ENCODE measurements at places on chromosomes 7 and 10.

DNA sequence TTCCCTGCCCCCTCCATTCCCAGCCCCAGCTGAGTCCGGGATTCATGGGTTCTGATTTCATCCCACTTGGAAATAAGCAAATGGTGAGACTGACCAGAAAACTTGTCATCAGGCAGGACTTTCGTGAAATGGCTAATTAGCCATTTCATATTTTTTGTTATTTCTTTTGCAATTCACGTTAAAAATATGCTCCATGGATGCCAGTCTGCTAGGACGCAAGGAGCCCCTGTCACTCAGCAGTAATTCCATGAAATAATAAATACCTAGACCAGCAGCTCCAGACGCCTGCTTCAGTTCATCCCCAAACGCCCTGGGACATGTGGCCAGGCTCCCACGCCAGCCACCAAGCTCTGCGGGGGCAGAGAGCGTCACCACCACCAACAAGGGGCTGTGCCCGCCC, 111.0 kb downstream of the TRIL start:
- DNase-seq, result no peak

DNA sequence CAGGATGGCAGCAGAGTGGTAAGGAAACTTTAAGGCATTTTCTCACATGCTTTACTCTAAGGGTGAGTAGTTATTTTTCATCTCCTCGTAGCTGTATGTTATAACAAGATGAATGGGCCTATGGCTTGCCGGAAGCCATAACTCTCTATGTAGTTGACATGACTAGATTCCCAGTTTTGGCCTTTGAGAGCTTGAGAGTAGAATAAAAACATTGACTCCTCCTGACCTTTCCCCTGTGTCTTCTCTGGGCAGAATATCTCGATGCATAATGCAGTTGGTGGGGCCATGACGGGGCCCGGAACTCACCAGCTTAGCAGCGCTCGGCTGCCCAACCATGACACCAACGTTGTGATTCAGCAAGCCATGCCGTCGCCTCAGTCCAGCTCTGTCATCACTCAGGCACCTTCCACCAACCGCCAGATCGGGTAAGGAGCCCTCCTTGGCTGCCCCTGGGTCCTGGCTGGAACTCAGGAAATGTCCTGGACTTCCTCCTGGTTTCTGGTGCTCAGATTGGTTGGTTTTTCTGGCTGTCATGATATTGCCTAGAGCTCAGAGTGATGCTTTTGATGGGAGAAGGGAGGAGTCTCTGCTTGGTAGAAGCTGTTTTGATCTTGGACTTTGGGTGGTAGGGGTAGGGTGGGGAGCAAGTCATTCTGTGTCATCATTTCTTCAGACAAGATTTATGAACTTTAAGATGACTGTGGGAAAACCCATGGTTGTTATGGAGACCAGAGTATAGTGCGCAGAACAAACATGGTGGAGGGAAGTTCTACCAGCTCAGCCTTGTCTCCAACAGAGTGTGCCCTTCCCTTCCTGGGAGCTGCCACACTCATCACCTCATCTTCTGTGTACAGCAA, 158.0 kb downstream of the CREB5 start:
- no peak for DNase-seq

- DNase-seq, result no peak
Observed at GRCh38 chr7:87060288-87060537, 759 bp upstream of the ELAPOR2 start.

- no peak for DNase-seq
Observed at GRCh38 chr10:62183442-62183841, 85.2 kb downstream of the RTKN2 start.

Data from right renal cortex interstitium (tissue), 3 donors.